ENCODE measurements at places on chromosomes 1 and 21. TPM values are rescaled to one million over a fixed set of nuclear protein-coding genes. Genes with fewer than 3 reads are reported as not detected.

GRCh38 chr1:168096296-168097165, 40.2 kb downstream of the GPR161 start:
- H3K36me3 ChIP-seq, result no peaks in the 10 kb centered on the region
- no peaks in the 10 kb centered on the region for H3K27me3 ChIP-seq
- no peak overlapping the region for H3K4me3 ChIP-seq
- no peak for DNase-seq
- H3K27ac ChIP-seq, result no peak overlapping the region

GRCh38 chr1:228872080-228872479, 136.8 kb downstream of the RHOU start:
- H3K4me1 ChIP-seq, result peaks cover 35% of the 10 kb centered on the region
- no peaks in the 10 kb centered on the region for H3K36me3 ChIP-seq
- no peak overlapping the region for H3K27ac ChIP-seq
- H3K4me3 ChIP-seq, result no peak overlapping the region
- H3K27me3 ChIP-seq, result no peaks in the 10 kb centered on the region
- no peak for DNase-seq

DNA sequence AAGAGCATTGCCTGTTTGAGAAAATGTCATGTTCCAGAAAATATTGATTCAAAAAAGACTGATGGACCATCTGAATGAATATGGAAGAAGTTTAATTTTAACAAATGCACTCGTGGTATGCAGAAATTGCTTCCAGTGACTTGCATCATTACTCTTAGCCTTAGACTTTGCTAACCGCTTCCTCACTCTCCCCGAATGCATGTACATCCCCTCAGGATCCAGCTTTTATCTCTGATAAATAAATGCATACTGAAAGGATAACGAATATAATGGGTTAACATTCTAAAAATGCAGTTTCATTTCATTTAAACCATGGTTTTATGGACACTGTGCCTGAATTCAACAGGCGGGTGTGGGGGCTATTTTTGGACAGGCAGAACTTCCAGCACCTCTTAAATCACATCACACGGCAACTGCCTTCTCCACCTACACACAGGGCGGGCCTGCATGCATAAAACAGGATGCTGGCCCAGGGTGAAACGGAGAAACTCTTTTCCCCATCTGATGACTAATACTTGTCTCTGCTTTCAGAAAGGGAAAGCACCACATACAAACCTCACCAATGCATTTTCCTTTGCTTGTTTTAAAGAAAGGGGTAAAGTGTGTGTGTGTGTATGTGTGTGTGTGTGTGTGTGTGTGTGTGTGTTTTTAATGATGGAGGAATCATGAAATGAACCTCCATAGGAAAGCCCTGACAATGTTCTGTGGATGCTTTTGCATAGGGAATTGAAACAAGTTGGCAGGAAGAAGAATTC, 48.7 kb downstream of the SPAG17 start:
- peak overlapping the region; percentile 14 for H3K27ac ChIP-seq
- H3K4me3 ChIP-seq, result no peak overlapping the region
- H3K27me3 ChIP-seq, result no peaks in the 10 kb centered on the region

DNA sequence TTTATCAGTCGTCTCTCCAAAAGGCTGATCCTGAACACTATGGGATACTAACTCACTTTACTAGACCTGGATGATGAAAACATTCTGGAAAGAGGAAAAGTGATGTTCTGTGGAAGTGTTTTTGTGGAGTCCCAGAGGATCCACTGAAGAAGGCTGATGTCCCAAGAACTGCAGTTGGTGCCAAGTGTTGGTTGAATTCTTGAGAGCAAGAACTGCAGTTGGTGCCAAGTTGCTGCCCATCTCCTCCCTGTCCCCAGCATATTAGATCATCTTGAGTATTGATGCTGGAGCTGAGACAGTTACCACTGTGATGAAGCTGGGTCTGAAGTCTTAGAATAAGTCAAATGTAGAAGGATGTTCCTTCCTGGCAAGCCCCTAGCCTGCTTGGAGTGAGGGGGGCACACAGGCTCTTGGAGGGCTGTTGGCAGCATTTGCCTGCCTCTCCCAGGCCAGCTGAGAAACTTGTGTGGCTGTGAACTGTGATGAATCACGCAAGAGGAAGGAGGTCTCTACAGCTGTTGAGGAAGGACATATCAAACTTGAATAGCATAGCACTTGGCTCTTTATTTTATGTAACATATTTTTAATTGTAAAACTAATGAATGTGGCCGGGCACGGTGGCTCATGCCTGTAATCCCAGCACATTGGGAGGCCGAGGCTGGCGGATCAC, 48.1 kb downstream of the DNAJC6 start:
- H3K4me1 ChIP-seq, result no peaks in the 10 kb centered on the region
- H3K4me3 ChIP-seq, result no peak overlapping the region
- DNase-seq, result no peak
- no peaks in the 10 kb centered on the region for H3K36me3 ChIP-seq
- no peak overlapping the region for H3K27ac ChIP-seq
- no peaks in the 10 kb centered on the region for H3K27me3 ChIP-seq

DNA sequence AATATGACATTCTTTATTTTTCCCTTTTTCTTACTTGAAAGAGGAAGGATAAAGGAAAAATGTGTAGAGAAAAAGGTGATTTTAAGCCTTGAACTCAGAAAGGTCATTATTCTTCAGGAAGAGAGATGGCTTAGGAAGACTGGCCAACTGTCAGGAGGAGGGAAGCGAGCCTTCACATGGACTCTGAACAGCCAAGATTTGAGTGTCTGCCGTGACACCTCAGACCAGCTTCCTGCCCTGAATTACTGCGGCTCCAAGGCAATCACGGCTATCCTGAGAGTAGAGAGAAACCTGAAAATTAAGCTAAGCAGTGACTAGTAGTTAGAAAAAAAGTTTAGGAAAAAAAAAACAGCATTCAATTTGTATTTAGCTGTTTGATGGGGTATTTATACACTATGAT, 314.7 kb downstream of the KCNH1 start:
- no peaks in the 10 kb centered on the region for H3K36me3 ChIP-seq
- no peaks in the 10 kb centered on the region for H3K27me3 ChIP-seq
- DNase-seq, result no peak
- no peaks in the 10 kb centered on the region for H3K4me1 ChIP-seq

GRCh38 chr1:81069856-81070255, 730.9 kb upstream of the ADGRL2 start:
- H3K4me3 ChIP-seq, result no peak overlapping the region
- H3K36me3 ChIP-seq, result no peaks in the 10 kb centered on the region
- no peaks in the 10 kb centered on the region for H3K27me3 ChIP-seq

The CNIH4 gene
- 35.9 TPM for total RNA-seq

DNA sequence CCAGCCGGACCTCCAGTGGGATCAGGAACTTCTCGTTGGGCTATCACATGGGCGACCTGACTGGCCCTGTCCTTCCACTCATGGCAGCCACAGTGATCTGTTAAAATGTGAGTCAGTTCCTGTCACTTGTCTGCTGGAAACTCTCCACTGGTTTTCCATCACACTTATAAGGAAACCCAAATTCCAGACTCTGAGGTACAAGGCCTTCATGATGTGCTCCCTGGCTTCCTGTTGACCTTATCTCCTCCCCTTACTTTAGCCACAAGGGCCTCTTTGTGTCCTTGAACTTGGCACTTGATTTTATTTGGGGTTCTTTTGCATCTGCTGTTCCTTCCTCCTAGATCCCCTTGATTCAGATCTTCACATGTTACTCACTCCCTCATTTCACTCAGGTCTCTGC, 96.8 kb downstream of the TENT5C start:
- H3K36me3 ChIP-seq, result no peaks in the 10 kb centered on the region
- DNase-seq, result no peak
- H3K27me3 ChIP-seq, result no peaks in the 10 kb centered on the region
- H3K4me3 ChIP-seq, result no peak overlapping the region
- H3K4me1 ChIP-seq, result peaks cover 5% of the 10 kb centered on the region

DNA sequence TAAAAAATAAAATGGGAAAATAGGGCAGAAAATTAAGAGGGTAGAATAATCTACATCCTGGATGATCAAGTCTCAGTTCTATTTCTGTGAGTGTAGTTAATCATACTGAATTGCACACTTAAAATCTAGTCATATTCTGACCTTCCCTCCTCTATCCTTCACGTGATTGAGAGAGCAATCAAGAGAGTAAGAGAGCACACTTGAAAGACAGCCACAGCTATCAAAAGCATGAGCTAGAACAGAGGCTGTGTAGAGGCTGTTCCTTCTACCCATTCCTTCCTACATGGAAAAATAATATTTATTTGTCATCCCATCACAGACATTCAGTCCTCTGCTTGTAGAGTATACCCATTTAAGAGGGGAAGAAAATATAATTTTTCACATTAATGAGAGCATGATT, 52.4 kb downstream of the PHC2 start:
- DNase-seq, result no peak
- no peaks in the 10 kb centered on the region for H3K27me3 ChIP-seq
- peaks cover 19% of the 10 kb centered on the region for H3K4me1 ChIP-seq
- H3K36me3 ChIP-seq, result 0 out of 2 replicates have a peak, but pooled peaks cover 3% of the 10 kb centered on the region
- H3K27ac ChIP-seq, result no peak overlapping the region

DNA sequence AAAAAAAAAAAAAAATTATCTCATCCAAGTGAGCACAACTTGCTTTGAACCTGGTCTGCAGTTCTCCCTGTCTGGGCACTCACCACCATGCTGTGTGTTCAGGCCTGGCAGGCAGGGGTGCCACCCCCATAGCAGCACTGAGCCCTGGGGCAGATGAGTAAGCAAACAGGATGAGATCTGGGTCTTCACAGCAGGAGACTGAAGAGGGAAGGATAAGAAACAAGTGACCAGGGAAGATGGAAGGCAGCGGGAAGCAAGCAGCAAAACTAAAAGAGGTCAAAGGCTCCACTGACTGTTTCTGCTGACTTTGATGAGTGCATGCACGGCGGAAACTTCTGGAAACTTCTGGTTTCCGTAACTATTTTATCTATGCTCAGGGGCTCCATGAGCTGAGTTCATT, 133.5 kb upstream of the SOD1 start:
- H3K27me3 ChIP-seq, result no peaks in the 10 kb centered on the region
- H3K36me3 ChIP-seq, result no peaks in the 10 kb centered on the region
- no peaks in the 10 kb centered on the region for H3K4me1 ChIP-seq
- no peak overlapping the region for H3K4me3 ChIP-seq
- H3K27ac ChIP-seq, result no peak overlapping the region

GRCh38 chr1:156464825-156465452, 35.6 kb downstream of the MEF2D start:
- H3K4me3 ChIP-seq, result no peak overlapping the region
- DNase-seq, result no peak
- H3K27me3 ChIP-seq, result no peaks in the 10 kb centered on the region
- no peak overlapping the region for H3K27ac ChIP-seq
- H3K4me1 ChIP-seq, result peaks cover 3% of the 10 kb centered on the region

The PROK1 gene
- total RNA-seq, result not detected

DNA sequence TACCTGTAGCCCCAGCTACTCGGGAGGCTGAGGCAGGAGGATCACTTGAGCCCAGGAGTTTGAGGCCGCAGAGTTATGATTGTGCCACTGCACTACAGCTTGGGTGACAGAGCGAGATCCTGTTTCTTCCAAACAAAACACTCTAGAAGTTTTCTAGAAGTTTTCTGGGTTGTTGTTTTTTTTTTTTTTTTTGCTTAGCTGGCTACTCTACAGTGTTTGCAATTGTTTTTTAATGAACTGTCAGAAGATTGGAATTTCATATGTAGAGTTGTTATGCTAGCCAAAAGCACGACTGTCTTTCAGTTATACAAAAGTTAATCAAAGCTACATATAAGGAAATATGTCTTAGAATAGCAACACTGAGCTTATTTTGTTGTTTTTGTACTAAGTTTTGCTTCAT, 30.9 kb upstream of the NEXN start:
- H3K27ac ChIP-seq, result 0 out of 2 replicates have a peak overlapping the region, but pooled peaks have one; percentile 25
- peaks cover 18% of the 10 kb centered on the region for H3K36me3 ChIP-seq
- H3K4me3 ChIP-seq, result no peak overlapping the region

- H3K4me3 ChIP-seq, result no peak overlapping the region
- no peak overlapping the region for H3K27ac ChIP-seq
- DNase-seq, result no peak
- H3K36me3 ChIP-seq, result peaks cover 94% of the 10 kb centered on the region
- peaks cover 29% of the 10 kb centered on the region for H3K4me1 ChIP-seq
These were observed 17.2 kb upstream of the PEF1 start for GRCh38 chr1:31661856-31662255.

The GBP7 gene
- not detected for total RNA-seq

DNA sequence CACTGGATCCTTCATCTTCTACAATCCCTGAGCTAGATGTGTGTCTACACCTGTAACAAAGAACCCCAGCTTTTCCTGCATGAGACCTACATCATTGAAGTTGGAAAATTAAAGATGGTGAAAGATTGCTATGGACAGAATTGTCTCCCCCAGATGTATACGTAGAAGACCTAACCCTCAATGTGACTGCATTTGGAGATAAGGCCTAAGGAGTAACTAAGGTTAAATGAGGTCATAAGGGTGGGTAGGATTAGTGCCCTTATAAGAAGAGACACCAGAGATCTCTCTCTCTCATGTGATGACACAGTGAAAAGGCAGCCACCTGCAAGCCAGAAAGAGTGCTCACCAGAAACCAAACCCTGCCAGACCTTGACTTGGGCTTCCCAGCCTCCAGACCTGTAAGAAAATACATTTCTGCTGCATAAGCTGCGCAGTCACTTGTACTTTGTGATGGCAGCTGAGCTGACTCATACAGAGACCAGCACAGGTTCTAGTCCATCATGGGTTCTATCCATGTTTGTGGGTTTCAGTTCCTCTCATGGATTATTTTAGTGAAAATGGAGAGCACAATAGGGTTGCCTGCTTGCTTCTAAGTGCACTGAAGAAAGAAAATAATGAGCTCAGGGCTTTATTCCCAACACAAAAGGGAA, 180.8 kb downstream of the TPR start:
- no peak for DNase-seq
- no peak overlapping the region for H3K27ac ChIP-seq
- peaks cover 6% of the 10 kb centered on the region for H3K36me3 ChIP-seq
- H3K4me1 ChIP-seq, result peaks cover 11% of the 10 kb centered on the region
- no peak overlapping the region for H3K4me3 ChIP-seq

The LAPTM5 gene
- total RNA-seq, result not detected

The HHIPL2 gene
- 3.1 TPM for total RNA-seq

- peak; percentile 40 for DNase-seq
- H3K27me3 ChIP-seq, result no peaks in the 10 kb centered on the region
- no peaks in the 10 kb centered on the region for H3K36me3 ChIP-seq
- H3K4me1 ChIP-seq, result no peaks in the 10 kb centered on the region
- H3K4me3 ChIP-seq, result no peak overlapping the region
- H3K27ac ChIP-seq, result no peak overlapping the region
These were observed 3.5 kb downstream of the FMO2 start for GRCh38 chr1:171188388-171189266.

The CELA3A gene
- not detected for total RNA-seq

The NID1 gene
- 33.8 TPM for total RNA-seq

- H3K27me3 ChIP-seq, result no peaks in the 10 kb centered on the region
- H3K36me3 ChIP-seq, result no peaks in the 10 kb centered on the region
These were observed 31.5 kb upstream of the LRP8 start for GRCh38 chr1:53359225-53359933.

DNA sequence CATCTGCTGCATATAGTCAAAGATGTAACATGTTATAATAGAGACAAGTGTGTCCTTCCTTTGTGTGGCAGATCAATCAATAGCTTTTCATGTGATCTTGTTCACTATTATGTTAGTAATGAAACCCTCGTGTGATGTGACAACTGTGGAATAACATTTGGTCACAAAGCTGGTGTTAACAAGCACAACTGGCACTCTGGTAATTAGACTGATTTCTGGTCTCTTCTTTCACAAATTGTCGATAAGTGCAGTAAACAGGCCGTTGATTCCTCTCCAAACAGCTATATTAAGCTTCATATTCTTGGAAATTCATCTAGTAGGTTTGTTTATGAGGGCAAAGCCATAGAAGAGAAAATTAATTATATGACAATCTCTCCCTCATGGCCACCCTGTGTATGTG, 616.7 kb upstream of the PTBP2 start:
- no peaks in the 10 kb centered on the region for H3K27me3 ChIP-seq
- H3K36me3 ChIP-seq, result no peaks in the 10 kb centered on the region
